GM12865 (cell line): ENCODE measurements at places on chromosomes 11 and 22.

DNA sequence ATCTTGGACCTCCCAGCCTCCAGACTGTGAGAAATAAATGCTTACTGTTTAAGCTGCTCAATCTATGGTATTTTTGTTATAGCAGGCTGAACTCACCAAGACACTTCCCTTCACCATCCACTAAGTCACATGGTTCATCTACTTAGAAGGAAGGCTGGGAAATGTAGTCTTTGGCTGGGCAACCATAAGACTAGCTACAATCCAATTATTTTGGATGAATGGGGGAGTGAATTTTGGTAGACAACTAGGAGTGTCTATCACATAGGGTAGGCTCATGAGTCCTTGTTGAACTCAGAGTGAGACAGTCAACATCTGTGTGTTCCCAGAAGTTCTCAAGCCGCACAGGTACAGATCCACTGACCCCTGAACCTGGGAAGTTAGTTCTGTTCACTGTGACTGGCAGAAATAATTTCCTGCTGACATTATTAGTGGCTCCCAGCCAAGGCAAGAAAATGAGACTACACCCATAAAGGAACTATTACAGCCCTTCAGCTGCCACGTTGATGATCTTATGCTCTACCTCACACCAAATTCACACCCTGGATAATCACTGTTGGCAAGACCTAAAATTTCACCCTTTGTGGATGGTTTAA, 3.1 kb upstream of the SLC35C1 start:
- no peak for DNase-seq

- DNase-seq = no peak
Measured at GRCh38 chr11:106193956-106194355, 116.5 kb downstream of the AASDHPPT start.

- DNase-seq = no peak
Measured at GRCh38 chr11:119778391-119779194, 49.6 kb upstream of the NECTIN1 start.

DNA sequence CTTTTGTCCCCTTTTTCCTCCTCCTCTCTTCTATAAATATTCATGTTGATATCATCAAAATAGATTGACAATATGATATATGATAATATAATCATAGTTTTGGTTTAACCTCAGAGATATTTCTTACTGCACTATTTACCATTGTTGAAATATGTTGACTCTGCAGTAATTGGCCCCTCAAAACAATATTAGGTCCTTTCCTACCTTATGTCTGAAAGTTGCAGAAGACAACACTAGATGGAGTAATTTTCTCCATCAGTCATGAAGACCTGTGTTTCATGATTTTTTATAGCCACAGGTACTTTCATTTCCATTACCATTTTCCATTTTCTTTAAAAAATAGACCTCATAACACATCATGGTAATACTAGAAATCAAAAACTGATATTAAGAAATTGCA, 284.4 kb downstream of the LUZP2 start:
- DNase-seq = no peak

- no peak for DNase-seq
Measured at GRCh38 chr11:73343076-73343873, 32.9 kb upstream of the RELT start.

DNA sequence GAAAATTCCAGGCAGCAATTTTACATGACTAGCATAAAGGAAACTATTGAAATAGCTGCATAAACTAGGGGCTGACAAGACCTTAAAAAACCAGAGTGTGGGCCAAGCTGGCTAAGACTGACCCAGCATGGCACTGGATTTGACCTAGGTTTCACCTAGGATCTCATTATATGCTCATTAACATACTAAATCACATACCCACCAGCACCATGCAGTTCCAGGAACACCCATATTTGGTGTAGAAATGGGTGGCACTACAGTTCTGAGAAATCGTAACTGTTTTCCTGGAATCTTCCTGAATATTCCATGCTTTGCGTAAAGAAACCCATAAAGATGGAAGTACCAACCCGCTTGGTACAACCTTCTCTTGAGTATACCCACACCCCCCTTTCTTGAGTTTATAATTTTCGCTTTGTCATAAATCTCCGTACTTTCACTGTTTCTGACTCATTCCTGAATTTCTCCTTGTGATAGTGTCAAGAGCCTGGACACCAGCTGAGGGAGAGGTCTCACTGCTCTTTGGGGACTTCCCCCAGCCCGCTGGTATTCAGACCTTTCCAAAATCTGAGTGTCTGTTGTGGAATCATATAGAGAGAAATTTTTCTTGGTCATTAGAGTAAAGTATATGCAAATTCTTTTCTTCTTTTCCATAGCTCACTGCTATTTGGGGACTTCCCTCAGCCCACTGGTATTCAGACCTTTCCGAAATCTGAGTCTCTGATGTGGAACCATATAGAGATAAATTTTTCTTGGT, 55.1 kb downstream of the MTMR3 start:
- DNase-seq = peak; percentile 79
